ENCODE measurements at places on chromosomes 2 and 18.
A peak's percentile ranks its signal among the peaks of the same experiment; 100 is the strongest.

DNA sequence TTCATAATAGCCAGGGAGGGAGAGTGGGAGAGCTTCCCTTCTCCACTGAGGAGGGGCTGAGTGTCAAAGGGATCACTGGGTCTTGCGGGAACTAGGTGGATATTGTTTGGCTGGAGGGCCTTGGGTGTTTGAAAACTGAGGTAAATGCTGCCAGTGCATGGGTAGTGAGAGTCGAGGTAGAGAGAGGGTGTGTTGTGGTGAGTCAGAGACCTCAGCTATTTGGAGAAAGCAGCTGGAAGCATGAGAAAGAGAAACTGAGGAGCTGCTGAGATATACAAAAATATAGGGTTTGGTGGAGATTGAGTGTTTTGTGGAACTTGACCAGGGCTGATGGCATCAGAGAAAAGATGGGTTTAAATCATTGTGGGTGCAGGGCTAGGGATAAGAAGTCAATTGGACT lies 127.0 kb upstream of the CCDC195 start:
- no peak for DNase-seq

GRCh38 chr2:110674620-110675555 lies 3.0 kb downstream of the BUB1 start:
- peak; percentile 88 for DNase-seq

DNA sequence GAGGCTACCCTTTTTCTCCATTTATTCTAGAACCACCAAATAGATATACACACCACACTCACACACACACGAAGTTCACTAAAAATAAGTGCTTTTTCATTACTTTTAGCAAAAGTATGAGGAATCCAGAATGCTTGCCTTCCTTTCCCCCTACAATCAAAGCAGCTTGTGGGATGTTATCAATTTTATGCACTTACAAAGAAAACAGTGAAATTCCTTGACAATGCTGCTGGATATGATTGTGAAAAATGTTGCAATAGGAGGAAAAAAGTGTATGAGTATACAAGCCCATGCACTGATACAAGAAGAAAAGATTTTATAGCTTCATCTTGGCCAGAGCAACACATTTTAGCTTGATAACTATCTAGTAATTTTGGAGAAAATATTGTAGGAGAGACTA lies 269.2 kb downstream of the XIRP2 start:
- DNase-seq = no peak

GRCh38 chr2:8243748-8244400 lies 438.0 kb upstream of the ID2 start:
- no peak for DNase-seq

GRCh38 chr2:218282173-218282991 lies 9.9 kb downstream of the TMBIM1 start:
- DNase-seq = no peak

GRCh38 chr2:152421521-152422370 lies 86.8 kb downstream of the FMNL2 start:
- peak; percentile 92 for DNase-seq

DNA sequence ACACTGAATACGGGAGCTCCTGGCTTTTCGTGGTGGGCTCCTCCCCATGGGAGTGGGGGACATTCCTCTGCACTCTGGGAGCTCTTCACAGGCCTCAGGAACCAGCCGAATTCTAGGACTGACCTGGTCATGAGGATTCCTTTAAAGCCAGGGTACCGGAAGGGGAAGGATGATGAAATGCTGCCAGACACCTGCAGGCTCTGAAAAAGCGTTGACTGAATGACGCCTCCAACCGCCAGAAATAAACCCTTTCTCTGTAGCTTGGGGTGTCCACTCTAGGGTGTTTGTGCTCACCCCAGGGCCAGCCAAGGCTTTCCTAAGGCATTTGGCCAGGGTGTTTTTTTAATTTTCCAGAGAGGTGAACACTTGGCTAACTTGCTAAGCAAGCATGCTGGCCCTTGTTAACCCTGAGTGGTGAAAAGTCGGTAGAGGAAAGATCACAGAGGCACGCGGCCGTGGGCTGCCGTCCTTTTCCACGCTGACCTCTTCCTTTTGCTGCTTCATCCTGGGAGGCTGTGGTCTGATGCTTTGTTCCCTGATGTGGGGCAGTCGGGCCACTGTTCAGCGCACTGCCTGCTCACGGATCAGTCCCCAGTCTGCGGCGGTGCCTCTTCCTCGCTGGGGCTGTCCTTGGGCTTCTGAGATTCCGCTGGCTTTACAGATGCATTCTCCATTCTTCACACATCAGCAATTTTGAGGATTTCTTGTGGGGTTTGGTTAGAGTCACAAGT lies 32.0 kb downstream of the IMPA2 start:
- no peak for DNase-seq

DNA sequence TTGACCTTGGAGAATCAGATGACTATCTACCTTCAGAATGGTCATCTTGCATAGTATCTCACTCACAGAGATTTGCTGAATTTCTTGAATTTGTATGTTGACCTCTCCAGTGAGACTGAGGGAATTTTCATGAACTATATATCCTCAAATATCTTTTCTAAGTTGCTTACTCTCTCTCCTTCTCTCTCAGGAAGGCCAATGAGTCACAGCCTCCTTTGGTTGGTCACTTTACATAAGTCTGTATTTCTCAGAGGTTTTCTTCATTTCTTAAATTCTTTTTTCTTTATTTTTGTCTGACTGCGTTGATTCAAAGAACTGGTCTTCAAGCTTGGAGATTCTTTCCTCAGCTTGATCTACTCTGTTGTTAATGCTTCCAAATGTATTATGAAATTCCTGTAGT lies 51.7 kb downstream of the VIT start:
- DNase-seq = no peak

GRCh38 chr2:230601510-230601909 lies 111.1 kb upstream of the CAB39 start:
- no peak for DNase-seq

DNA sequence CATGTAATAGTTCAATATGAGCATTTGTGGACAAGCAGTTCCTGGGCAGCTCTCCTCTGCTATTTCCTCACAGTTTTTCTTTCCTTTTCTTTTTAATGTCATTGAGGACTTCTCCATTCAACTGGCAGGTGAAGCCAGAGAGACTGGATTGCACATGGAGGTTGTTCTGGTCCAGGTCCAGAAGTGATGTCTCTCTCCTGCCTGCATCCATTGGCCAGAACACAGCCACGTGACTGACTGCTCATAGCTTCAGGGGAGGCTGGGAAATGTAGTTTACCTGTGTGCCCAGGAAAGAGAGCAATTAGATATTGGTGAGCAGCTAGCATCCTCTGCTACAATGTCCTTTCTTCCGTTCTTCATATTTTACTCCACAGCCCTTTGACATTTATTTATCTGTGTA lies 20.2 kb upstream of the ADAM23 start:
- DNase-seq = no peak

DNA sequence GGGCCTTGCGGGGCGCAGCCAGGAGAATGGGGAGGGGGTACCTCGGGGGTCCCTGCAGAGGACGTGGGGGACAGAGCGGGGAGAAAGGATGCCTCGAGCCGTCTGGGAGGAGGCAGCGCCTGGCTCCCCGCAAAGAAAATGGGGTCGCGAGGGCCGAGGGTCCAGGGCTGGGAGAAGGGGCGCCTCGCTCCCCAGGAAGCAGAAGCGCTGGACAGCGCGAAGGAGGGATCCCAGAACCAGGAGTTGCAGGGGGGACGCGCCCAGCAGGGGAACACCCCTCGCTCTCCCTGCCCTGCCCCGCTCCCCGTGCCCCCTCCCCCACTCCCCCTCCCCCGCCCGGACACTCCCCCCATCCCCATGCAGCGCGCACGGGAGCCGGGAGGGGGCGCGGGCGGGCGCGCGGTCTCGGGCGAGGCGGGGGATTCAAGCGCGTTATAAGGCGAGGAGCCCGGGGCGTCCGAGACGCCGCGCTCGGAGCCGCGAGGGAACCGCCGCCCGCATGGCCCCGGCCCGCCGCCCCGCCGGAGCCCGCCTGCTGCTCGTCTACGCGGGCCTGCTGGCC lies at the start of gene ERFE:
Gene ERFE (plus strand): TSS at position 462 of the 562 bp plus-strand sequence. CDS start 38 bp downstream, at position 500.
- peak; percentile 81 for DNase-seq

DNA sequence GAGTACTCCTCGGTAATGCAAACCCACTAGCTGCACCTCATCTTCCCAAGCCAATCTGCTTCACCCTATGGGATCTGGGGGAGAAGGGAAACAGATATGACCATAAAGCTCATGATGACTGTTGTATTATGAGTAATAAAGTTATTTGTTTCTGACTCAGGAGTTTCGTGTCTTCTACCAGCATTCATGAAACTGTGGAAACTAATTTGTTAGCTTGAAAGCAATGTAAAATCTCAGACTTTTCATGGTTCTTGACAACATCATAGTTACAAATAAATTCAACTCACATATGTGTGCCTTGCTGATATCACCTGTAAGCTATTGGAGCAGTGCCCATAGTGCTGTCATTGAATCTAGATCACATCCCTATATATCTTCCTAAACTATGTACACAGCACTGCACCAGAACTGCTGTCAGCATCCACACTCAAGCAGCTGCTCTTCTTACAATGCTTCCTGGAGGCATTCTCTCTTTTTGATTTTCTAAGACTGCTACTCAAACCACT lies 135.6 kb upstream of the KYNU start:
- DNase-seq = no peak

DNA sequence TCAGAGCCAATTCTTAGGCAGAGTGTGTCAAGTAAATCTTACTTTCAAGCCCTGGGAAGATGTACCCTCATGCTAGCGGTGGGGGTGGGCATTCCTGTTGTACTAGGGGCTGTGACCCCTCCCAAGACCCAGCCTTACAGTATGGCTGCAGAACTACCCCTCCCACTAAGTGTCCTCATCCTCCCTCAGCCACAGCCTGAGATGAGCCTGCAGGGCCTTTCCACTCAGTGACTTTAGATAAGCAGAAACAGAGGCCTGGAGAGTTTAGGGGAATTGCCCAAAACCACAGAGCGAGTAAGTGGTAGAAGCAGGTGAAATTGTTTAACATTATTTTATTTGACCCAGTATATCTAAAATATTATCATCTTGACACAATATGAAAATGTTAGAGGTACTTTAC lies 36.6 kb downstream of the TTC32 start:
- peak; percentile 62 for DNase-seq

DNA sequence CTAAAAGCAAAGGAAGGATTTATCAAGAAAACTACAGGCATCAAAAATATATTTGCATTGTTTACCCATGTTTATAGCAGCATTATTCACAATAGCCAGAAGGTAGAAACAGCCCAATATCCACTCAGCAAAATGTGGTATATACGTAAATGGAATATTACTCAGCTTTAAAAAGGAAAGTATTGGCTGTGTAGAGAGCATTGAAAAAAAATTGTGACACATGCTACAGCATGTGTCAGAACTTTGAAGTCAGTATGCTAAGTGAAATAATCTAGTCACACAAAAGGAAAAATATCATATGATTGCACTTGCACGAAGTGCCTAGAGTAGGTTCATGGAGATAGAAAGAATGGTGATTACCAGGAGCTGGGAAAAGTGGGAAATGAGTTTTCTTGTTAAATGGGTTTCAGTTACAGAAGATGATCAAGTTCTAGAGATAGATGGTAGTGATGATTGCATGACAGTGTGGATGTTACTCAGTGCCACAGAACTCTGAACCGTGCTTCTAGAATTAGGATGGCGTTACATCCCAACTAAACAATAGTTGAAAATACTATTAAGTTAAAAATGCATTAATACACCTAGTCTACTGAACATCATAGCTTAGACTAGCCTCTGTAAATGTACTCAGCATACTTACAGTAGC lies 20.1 kb downstream of the ANKRD12 start:
- DNase-seq = no peak

DNA sequence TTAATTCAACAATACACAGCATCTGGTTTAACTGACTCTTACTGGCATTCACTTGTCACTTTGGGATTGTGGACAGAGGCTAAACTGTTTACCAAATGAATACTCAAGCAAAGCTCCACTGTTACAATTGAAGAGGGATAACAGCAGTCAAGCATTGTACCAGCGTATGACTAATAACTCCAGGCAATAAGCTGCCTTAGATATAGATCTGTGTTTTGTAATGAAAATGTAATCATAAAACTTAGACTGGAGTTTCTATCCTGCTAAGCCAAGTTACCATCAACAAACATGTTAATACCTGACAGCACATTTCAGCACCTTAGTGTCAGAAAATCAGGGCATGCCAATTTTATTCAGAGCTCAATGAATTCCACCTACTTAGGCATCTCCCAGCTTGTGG lies 889.5 kb downstream of the EPHA4 start:
- no peak for DNase-seq

DNA sequence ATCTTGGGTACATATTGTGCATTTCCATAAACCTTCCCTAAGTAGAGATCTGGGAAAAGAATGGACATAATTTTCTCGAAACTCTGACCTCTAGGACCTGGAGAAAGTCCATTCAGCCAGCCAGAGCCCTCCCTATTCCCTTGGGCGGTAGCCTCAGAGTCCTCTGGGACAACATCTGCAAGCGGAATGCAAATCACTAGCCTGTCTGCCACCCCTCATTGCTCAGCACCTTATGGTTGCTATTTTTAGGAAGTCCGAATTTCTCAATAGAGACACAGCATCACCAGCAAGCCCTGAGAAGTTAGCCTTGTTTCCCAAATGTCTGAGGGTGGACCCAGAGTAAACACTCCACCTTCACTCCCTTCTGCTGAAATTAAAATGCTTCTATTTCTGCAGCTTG lies 17.6 kb upstream of the CD28 start:
- no peak for DNase-seq

- no peak for DNase-seq
These were observed 159.1 kb downstream of the PPP1R1C start for GRCh38 chr2:182144776-182145165.

- peak; percentile 84 for DNase-seq
These were observed 31.1 kb upstream of the SATB2 start for GRCh38 chr2:199488772-199489400.

DNA sequence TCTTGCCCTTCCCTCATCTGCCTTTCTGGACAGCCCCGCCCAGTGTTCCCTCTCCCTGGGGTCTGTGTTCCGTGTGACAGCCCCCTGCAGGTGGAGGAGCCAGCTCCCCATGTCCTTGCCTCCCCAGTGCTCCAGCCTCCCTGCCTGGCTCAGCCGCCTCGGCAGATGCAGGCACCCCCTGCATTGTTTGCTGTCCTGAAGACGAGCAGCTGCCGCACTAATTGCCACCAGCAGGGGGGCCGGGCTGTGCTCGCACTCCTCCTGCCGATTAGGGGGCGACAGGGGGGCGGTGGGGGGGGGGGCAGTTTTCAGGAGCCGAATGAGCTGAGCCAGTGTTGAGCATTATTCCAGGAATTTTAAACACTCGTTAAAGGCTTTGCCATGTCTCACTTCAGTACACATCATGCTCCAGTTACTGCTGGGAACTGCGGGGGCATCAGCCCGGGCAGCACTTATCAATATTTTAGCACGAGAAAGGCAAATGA lies 23.3 kb downstream of the SIX3 start:
- DNase-seq = no peak

GRCh38 chr2:16281451-16282335 lies 341.3 kb downstream of the MYCN start:
- peak; percentile 65 for DNase-seq

- DNase-seq = no peak
These were observed 3.5 kb upstream of the KLHL29 start for GRCh38 chr2:23381485-23381884.

All from OCI-M1 (cell line).